Activated B cell treated with CpG ODN at 0.5 μM for 24 hours (primary cell): ENCODE measurements at places on chromosomes 3 and 15. TPM values are rescaled to one million over a fixed set of nuclear protein-coding genes. Genes with fewer than 3 reads are reported as not detected.

Gene PEX5L
- total RNA-seq: not detected in 2 replicates

Gene FBXO40
- total RNA-seq: not detected in 2 replicates

Gene SMCO1
- not detected in 2 replicates for total RNA-seq

Gene PIK3CA
- 32.6 and 40.5 TPM in 2 replicates for total RNA-seq

Gene LRRC2
- total RNA-seq: not detected in 2 replicates

Gene ZIC1
- not detected in 2 replicates for total RNA-seq

Gene PATL2
- 19.8 and 27.2 TPM in 2 replicates for total RNA-seq

Gene SEC11A
- 68.9 and 71.2 TPM in 2 replicates for total RNA-seq

Gene GASK1A
- total RNA-seq: not detected in 2 replicates

Gene RBMS3
- 0.31 and 0.56 TPM in 2 replicates for total RNA-seq

Gene SPRED1
- total RNA-seq: 1.3 and 1.4 TPM in 2 replicates

Gene MCF2L2
- total RNA-seq: 1.8 and 2.4 TPM in 2 replicates

Gene CFAP100
- total RNA-seq: not detected in 2 replicates

Gene NSUN3
- total RNA-seq: 18.1 and 20.8 TPM in 2 replicates

Gene FBLN2
- total RNA-seq: 1.3 and 1.6 TPM in 2 replicates
